ENCODE measurements at places on chromosomes 12 and 14.

DNA sequence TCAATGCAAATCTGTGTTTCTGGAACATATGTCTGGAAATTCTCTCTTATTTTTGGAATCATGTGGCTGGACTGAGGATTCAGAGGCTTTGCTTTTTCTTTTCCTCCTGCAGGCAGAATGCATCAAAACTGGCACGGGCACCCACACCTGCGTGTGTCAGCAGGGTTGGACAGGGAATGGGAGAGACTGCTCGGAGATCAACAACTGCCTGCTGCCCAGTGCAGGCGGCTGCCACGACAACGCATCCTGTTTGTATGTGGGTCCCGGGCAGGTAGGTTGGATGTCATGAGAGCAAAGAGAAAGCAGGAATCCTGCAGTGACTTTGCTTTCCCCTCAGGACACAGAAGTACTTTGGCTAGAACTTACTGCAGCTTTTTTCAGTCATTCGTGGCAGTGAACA is 90.3 kb downstream of the STAB2 start:
- no peak for DNase-seq

- DNase-seq = no peak
Measured at GRCh38 chr14:28059254-28059653, 707.3 kb upstream of the FOXG1 start.

DNA sequence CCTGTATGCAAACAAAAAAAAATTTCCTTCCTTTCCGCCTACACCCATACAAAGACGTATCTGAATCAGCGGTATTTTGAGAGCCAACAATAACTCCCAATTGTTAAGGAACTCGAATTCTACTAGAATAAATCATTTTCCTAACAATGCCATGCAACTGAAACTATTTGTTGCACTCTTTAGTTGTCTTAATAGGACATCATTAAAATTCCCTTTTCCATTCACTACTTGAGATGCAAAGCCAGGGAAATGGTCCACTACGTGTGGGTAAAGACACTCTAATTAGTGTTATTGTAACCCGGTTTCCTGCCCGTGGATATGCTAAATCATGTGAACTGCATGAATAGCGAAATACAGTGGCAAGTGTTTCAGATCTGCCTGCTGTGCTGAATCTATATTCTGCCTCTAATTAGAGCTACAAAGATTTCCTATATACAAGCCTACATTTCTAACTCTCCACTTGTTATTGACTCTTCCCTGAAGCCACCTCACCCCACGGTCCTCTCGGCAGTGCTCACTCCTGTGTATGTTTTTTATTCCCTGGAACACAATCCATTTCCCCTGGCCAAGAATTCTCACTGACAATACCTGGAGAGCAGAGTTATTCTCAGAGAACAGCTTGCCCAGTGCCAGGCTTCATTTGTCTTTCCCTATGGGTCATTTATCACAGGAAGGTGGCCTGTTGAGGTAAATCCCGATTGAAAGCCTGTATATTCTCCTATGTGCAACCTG is 168.3 kb downstream of the PAWR start:
- no peak for DNase-seq

- DNase-seq = no peak
Measured at GRCh38 chr12:130240831-130241590, 78.7 kb downstream of the FZD10 start.

DNA sequence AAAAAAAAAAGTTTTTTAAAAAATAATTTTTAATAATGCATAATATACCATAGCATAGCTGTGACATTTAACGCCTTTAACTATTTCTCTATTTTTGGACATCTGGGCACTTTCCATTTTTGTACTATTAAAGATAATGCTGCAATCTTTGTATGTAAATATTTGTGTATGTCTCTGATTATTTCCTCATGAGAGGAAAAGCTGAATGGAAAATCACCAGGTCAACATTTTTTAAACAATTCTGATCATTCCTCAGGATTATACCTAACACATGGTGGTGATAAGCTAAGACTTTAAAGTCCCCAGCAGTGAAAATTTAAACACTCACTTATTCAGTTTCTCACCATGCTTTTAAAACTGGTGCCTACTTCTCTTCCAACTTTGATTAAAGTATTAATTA is 31.3 kb upstream of the NR1H4 start:
- DNase-seq = no peak

- no peak for DNase-seq
Measured at GRCh38 chr12:108235197-108235984, 103.7 kb downstream of the CMKLR1 start.

DNA sequence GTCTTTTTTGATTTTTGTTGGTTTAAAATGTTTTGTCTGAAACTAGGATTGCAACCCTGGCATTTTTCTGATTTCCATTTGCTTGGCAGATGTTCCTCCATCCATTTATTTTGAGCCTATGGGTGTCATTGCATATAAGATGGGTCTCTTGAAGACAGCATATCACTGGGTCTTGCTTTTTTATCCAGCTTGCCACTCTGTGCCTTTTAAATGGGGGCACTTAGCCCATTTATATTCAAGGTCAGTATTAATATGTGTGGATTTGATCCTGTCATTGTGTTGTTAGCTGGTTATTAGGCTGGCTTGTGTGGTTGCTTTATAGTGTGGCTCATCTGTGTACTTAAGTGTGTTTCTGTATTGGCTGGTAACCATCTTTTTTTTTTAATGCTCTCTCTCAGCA is 139.6 kb downstream of the CEP83 start:
- no peak for DNase-seq

DNA sequence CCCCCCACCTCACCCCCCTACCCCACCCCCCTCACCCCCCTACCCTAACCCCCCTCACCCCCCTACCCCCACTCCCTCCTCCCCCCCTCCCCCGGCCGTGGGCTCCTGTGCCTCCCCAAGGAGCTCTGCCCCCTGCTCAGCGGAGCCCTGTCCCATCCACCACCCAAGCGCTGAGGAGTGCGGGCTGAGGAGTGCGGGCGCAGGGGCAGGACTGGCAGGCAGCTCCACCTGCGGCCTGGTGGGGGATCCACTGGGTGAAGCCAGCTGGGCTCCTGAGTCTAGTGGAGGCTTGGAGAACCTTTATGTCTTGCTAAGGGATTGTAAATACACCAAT is 2.3 kb upstream of the JPH4 start:
- no peak for DNase-seq

DNA sequence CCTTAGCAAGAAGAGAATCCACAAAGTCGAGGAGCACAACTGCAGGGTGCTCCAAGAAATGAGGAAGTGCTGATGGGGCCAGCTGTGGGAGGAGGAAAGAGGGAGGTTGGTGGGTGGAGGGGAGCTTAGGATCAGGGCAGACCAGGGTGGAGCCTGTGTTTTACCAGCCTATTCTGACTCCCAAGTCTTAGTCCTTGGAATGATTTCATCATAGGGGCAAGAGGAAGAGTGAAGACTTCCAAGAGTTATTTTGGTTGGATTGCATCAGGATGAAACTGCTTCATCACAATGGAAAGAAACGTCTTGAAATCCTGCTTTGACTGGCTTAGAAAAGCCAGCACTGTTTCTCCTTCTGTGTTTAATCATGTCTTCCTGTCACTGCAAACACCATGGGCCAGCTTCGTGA is 194.0 kb downstream of the DPF3 start:
- no peak for DNase-seq

GRCh38 chr12:114684098-114684869 is at the start of gene TBX3:
Gene TBX3, minus strand, starts transcription at chr12:114684175. Its CDS starts 975 bp downstream, at chr12:114683200.
- DNase-seq = peak; percentile 96

- no peak for DNase-seq
Measured at GRCh38 chr12:51721282-51721940, 127.1 kb downstream of the FIGNL2 start.

DNA sequence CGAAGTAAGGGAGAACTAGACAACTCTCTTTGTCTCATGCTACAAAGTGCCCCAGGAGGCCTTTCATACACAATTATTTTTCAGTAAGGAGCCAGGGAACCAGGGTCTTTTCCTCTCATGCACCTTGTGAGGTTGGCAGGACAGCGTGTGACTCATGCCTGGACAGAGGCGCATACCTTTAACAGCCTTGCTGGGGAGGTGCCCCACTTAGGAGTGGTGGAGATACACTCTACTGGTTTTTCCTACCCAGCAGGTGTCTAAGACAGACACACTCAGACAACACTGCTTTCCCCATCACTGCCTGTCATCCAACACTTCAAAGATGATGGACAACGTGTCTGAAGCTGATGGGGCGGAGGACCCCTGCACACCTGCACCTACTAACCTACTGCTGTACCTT is 49.1 kb downstream of the B4GALNT3 start:
- DNase-seq = no peak

GRCh38 chr12:14828892-14829291 is 14.4 kb downstream of the ART4 start:
- no peak for DNase-seq

DNA sequence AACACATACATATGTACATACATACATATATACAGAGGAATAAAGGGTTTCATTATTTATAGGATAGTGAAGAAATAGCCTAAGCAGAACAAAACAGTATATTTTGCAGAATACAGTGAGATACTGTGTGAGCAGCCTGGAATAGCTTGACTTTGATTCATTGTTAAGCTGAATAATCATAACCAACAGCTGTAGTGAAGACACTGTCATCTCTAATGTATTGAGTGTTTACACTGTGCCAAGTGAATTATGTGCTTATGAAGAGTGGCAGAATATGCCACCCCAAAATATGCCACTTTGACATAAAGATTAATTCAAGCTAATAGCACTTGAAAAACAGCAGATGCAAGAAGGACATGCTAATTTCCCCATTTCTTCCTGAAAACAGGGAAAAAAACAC is 48.2 kb upstream of the LRFN5 start:
- no peak for DNase-seq

- no peak for DNase-seq
Measured at GRCh38 chr14:100317389-100317788, 5.8 kb upstream of the SLC25A47 start.

DNA sequence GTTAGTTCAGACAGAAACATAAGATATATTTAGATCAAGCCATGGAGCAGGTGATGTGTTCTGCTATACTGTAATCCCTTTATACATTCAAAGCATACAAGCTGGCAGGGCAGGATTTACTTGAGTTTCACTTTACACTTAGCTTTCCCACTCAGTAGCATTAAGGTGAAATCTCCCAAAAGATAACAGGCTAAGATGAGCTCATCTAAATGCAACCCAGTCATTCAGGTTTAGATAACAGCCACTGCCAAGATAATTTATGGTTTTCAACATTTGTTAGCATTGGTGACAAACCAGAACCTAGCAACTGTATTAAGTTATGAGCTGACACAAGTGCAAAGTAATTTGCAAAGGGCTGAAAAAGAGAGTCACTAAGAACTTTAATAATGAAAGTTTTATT is 925.1 kb upstream of the ATXN7L3B start:
- DNase-seq = no peak

DNA sequence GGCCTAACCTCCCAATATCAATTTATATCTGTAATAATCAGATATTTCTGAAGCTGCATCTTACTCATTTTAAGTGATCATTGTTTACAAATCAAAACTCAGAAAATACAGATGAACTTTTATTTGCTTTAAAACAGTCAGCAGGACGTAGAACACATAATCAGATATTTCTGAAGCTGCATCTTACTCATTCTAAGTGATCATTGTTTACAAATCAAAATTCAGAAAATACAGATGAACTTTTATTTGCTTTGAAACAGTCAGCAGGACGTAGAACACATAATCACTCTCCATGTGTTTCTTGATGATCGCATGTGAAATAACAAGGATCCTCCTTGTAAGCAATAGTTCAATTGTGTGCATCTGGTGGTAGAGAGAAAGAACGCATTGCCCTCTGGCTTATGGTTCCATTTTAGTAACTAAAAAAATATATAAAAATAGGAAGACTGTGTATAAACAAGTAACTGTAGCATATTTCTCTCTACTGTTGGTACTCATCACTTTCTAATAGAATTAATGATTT is 15.0 kb upstream of the TMTC2 start:
- DNase-seq = no peak

DNA sequence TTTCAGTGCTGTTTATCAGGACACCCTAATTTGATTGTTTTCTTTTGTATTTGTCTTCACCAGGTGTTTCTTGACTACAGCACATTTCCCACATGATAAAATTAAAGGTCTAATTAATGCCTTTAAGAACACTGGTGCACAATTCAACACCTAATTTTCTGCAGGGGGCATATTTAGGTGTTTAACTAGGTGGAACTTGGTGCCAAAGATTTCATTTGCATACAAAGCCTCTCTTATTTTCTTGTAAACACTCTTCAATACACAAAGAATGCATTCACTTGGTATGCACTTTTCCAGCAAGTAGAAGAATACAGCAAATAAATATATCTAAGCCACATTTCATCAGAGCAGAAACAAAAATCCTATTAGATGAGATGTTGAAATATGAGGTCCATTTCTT is 646.2 kb upstream of the FOXG1 start:
- DNase-seq = no peak

DNA sequence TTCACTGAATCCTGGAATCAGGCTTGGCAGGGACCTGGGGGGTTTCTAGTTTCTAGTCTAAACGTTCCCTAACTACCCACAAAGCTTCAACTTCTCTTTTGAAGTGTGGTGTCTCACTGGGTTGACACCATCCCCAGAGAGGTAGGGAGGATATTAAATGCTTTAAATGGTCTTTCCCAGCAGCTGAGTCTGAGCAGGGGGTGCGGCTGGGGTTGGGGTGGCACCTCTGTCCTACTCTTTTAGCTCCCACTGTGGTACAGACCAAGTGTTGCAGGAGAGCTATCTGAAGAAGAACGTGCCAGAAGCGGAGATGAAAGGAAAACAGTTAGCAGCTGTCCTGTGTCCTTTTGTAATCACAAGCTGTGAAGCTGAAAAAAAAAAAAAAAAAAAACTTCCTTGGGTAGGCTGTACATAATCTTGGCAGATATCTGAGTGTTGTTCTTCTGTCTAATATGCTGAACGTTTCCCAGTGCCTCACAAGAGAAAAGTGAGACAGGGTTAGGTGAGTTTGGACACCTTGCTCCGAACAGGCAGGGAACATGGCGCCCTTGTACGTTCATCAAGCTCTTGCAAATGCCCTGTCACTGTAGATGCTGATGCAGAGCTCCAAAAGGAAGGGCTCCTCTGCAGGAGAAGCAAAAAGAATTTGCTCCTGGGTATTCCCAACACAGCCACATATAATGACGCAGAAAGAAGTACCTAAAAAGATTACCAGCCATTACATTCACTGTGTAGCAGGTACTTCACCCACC is 447.2 kb downstream of the APAF1 start:
- no peak for DNase-seq

- DNase-seq = no peak
Measured at GRCh38 chr12:19410629-19411185, 28.6 kb upstream of the AEBP2 start.

DNA sequence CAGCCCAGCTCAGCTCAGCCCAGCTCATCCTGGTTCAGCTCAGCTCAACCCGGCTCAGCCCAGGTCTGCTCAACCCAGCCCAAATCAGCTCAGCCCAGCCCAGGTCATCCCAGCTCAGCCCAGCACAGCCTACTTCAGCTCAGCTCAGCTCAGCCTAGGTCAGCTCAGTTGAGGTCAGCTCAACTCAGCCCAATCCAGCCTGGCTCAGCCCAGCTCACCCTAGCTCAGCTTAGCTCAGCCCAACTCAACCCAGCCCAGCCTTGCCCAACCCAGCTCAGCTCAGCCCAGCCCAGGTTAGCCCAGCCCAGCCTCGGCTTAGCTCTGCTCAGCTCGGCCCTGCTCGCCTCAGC is 332.3 kb downstream of the TMEM121 start:
- peak; percentile 47 for DNase-seq

GRCh38 chr12:29204521-29204920 is 55.4 kb downstream of the FAR2 start:
- no peak for DNase-seq

- no peak for DNase-seq
Measured at GRCh38 chr14:38663382-38663781, 407.5 kb upstream of the CLEC14A start.
